ENCODE measurements at places on chromosomes 2 and 18.

DNA sequence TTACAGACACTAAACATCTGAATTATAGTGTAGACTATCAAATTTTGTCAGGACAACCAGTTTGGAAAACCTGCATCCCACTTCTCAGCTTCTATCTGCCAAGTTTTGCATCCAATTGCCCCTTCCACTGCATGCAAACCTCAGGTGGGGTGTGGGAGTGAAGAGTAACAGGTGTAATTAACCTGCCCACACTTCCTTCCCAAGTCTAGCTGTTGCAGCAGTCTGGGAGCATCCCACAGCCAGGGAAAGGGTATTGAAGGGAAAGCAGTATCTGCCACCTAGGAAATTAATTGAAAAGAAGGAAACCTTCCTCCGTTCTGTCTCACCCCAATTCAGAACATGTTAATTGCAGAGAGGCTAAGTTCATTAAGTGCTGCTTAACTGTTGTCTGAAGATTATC lies 189.9 kb downstream of the NCKAP5 start:
- no peak for DNase-seq

GRCh38 chr2:18200771-18201170 lies 322.3 kb downstream of the KCNS3 start:
- DNase-seq, result no peak

DNA sequence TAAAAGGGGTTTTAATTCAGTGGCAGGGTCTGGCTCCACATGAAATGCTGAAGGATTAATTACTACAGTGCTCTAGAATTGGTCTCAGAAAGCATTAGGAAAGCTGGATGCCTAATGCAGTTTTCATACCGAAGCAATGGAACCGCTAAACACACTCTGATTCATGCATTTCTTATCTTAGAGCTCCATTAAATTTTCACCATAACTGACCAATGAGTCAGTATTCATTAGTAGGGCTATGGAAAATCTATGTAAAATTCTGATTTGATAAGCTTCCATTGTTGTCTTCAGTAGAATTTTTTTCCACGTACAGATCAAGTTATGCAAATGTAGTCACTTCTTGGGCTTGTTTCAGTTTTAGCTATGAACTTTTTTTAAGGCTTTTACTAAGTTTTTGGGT lies 359.9 kb downstream of the ARHGAP15 start:
- DNase-seq, result no peak

- DNase-seq, result peak; percentile 47
Observed at GRCh38 chr2:218852911-218853667, 6.5 kb upstream of the WNT6 start.

DNA sequence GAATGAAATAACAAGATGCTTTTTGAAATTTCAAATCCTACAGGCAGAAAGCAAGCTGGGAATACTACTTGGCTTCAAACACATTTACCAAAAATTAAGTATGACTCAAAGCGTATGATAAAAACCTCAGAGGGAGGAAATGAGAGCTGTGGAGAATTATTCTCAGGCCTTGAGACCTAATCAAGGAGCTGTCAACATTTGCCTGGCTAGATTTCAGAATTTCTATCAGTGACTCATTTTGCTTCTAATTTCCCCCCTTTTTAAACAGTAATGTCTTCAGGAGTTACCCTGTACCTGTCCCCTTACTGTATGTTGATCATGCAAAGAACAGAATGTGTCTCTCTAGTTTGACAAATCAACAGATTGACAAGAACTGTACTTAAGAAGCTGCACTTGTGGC lies 1324.5 kb upstream of the DDX18 start:
- no peak for DNase-seq

DNA sequence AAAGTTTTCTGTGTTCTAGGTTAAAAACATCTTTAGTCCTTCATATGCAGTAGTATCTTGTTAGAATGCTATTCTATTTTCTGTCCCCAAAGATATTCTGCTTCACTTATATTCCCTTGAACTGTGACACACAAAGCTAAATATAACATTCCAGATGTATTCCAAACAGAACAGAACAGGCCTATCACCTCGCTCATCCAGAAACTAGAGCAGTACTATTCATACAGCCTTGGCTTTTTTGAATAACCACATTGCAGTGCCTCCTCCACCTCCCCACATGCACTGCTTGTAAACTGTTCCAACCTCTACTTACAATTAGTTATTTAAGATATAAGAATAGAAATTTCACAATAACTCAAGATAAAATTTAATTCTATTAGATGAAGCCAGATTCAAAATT lies 196.8 kb downstream of the EXOC6B start:
- no peak for DNase-seq

GRCh38 chr18:79400091-79400590 lies 4.4 kb downstream of the NFATC1 start:
- no peak for DNase-seq

DNA sequence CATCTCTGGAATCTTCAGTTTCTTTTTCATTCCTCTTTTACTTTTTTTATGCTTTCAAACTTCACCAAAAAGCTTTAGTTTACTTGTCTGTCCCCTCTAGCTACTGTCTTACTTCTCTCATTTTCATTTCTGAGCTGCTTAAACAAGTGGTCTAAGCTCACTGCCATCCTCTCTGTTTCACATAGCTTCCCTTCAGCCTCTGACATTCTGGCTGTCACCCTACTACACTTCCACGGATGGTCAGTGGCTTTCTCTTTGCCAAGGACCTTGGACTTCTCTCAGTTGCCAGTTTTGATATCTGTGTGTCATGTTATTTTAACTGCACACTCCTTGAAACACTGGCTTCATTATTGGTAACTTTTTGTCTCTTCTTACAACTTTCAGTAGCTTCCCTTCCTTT lies 176.1 kb downstream of the IKZF2 start:
- DNase-seq, result no peak

All from activated T-helper 1 cell treated with anti-CD3 and anti-CD28 coated beads, Interleukin-2, amount 50 U/mL, for 16 hours (primary cell).